ENCODE measurements at places on chromosomes 6 and 20. TPM values are rescaled to one million over a fixed set of nuclear protein-coding genes. Genes with fewer than 3 reads are reported as not detected.

DNA sequence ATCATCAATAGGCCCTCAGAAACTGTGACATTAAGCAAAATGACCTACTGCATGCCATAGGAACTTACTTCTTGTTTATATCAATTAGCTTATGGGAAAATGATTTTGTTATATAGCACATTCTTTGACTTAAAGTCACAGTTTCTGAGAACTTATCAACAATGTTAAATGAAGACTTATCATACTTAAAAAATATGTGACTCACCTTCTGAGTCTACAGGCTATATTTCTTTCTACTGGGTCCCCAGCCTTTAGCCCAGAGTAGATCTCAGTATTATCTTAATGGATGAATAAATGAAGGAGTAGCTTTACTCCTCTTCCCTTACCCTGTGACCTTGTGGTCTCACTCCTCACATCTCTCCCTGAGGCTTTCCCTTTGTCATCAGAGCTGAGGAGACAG, 180.2 kb downstream of the MAFB start:
- no peak for ATAC-seq

Gene SNX3
- total RNA-seq: 60.1 TPM

DNA sequence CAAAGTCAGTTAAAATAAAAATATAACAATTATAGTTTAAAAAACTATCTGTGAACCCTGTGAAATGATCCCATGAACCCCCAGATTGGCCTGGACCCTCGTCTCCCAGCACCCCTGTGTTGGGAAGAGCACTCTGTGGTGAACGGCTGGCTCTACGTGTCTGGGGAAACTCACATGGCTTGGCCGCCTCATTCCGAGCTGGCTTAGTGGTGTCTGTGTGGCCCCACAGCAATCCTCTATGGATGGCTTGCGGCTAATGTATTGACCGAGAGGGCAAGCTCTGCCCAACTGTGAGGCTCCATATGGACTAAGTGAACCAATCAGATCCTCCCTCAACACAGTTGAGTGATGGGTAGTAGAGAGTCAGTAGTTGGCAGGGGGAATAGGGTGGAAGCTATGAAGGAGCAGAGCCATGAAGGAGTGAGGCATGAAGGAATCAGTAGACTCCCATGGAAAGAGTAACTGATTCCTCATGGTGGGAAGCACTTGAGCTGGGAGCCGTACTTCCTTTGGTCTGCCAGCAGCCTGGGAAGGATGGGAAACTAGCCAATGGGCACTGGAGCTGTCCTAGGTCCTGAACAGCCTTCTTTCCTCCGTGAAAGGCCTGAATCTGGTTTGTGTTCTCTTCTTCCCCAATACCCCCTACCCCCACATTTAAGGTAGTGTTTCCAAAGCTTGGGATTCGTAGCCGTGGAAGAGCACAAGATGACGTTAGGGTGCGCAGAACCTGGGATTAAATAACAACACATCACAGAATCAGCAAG, 21.6 kb upstream of the ZNF831 start:
- no peak for ATAC-seq

DNA sequence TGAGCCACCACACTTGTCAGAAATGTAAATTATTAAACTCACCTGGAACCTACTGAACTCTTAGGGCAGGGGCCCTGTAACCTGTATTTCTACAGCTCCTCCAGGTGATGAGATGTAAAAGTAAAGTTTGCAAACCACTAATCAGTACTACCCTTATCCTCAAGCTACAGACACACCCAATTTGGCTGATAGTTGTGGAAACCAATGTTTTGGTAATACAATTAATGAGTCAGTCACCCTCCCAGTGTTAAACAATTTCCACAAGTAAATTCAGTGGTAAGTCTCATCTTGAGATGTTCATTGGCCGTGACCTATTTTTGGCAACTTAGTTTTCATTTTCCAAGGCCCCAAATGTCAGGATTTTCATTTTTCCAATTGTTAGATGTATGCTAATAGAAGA, 29.6 kb downstream of the GCNT2 start:
- no peak for ATAC-seq

Gene VSX1
- total RNA-seq: not detected

- no peak for ATAC-seq
These were observed 1.0 kb downstream of the MAP1LC3A start for GRCh38 chr20:34559311-34560140.

Gene TEAD3
- 1.8 TPM for total RNA-seq

GRCh38 chr6:163180874-163181541, 233.5 kb upstream of the QKI start:
- no peak for ATAC-seq

Gene GSTA1
- not detected for total RNA-seq

GRCh38 chr6:142695016-142695415, 250.0 kb downstream of the HIVEP2 start:
- ATAC-seq: no peak

GRCh38 chr6:106005954-106006353, 80.2 kb upstream of the PRDM1 start:
- no peak for ATAC-seq

DNA sequence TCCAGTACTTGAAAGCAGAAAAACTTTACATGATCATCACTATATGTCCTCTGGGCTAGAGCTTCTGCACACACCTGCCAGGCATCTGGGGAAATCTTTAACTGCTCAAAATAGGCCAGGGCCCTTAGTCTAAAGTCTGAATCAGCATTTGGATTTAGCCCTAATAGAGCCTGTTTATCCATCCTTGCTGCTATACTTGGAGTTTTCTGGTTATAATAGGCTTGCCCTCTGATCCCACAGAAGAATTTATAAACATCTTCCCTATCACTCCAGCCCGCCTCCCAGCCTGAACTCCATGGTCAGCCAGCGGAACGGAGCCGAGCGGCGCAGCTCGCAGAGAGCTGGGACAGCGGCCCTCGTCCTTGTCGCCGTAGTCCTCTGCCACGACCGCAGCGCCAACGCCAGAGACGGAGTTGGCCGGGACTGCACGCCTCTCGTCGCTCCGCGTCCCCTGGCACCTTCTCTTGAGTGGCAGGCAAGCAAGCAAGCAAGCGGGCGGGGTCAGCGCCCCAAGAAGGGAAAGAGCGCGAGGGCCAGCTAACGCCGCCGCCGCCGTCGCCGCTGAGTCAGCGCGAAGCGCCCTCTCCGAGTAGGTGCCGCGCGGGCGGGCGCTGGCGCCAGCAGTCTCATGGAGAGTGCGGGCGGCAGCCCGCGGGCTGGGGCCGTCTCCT, 25.4 kb upstream of the ASIP start:
- ATAC-seq: peak; percentile 93

Gene BMP2
- not detected for total RNA-seq

DNA sequence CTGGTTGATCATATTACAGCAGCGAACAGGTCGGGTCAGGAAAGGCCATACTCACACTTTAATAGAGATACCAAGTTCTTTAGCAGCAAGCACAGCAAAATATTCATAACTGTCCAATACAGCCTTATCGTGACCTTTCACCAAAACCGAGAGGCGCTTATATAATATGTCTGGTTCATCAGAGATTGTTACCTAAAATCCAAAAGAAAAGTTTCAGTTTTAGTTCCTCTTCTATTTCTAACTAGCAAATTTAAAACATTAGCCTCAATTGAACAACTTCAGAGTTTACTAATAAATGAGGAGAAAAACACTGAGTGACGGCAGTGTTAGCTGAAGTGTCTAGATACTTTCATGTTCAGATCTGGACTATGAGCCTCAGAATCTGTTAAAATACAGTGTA, 5.9 kb downstream of the MRPS10 start:
- ATAC-seq: no peak

Gene ADGRG6
- not detected for total RNA-seq

GRCh38 chr6:7991536-7991935, 72.7 kb downstream of the BLOC1S5 start:
- ATAC-seq: no peak

Gene PXMP4
- 8.0 TPM for total RNA-seq

Data from activated T-helper 17 cell treated with anti-CD3 and anti-CD28 coated beads, Interleukin-2, amount 50 U/mL, for 72 hours (primary cell).